ENCODE measurements at places on chromosomes 4 and X. TPM values are rescaled to one million over a fixed set of nuclear protein-coding genes. Genes with fewer than 3 reads are reported as not detected.

The TMEM144 gene
- not detected for total RNA-seq

The UGT2B11 gene
- not detected for total RNA-seq

The TMEM156 gene
- total RNA-seq = not detected

The H2AZ1 gene
- 246 TPM for total RNA-seq

The NLRP2B gene
- not detected for total RNA-seq
